Dorsolateral prefrontal cortex (tissue), 122 donors: ENCODE measurements at places on chromosomes 7 and 10. TPM values are rescaled to one million over a fixed set of nuclear protein-coding genes. Genes with fewer than 3 reads are reported as not detected.

Gene SFTPA1
- total RNA-seq: not detected

Gene SFTPD
- total RNA-seq: 4.6 TPM

Gene SH2B2
- total RNA-seq: 9.5 TPM

Gene CYP3A4
- total RNA-seq: not detected

Gene CPN1
- total RNA-seq: not detected

Gene NPTX2
- total RNA-seq: 24.9 TPM

Gene SORBS1
- total RNA-seq: 254 TPM
